ENCODE measurements at places on chromosomes 6 and 20. TPM values are rescaled to one million over a fixed set of nuclear protein-coding genes. Genes with fewer than 3 reads are reported as not detected.
A peak's percentile ranks its signal among the peaks of the same experiment; 100 is the strongest.

DNA sequence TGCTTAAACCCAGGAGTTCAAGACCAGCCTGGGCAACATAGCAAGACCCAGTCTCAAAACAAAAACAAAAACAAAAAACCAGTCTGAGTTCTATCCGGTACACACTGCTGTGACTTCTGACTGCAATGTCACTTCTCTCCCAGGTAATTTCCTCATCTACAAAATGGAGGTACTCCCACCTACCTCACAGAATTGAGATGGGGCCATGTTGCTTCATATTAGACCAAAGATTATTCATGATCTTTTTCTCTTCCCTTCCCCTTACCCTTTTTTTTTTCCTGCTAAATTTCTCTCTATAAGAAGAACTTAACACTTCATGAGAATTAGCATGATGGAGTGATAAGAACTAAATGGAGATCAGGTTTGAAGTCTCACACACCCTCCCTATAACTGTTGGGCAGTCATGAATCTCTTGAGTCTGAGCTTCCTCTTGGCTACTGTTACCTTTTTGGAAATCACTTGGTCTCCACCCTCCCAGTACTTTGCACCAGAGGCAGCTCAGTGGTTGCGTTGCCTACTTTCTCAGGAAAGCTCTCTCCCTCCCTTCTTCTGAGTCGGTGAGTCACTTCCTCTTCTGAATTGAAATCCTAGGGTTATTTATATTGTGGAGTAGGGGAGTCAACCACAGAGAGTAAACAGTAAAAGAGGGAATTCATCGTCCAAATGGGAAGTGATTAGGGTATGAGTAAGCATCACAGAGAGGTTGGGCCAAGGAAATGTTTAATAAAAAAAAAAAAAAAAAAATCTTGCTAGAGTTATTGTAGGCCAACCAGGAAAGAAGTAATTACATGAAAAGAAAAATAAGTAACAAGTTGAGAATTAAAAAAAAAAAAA is 59.9 kb upstream of the MAP7 start:
- peak overlapping the region; percentile 63 for H3K27ac ChIP-seq
- no peak overlapping the region for H3K4me3 ChIP-seq
- no peaks in the 10 kb centered on the region for H3K36me3 ChIP-seq
- DNase-seq, result no peak
- H3K27me3 ChIP-seq, result no peaks in the 10 kb centered on the region

- no peaks in the 10 kb centered on the region for H3K27me3 ChIP-seq
- no peak for DNase-seq
- peaks cover 11% of the 10 kb centered on the region for H3K4me1 ChIP-seq
Observed at GRCh38 chr6:21931641-21932335, 338.2 kb downstream of the SOX4 start.

DNA sequence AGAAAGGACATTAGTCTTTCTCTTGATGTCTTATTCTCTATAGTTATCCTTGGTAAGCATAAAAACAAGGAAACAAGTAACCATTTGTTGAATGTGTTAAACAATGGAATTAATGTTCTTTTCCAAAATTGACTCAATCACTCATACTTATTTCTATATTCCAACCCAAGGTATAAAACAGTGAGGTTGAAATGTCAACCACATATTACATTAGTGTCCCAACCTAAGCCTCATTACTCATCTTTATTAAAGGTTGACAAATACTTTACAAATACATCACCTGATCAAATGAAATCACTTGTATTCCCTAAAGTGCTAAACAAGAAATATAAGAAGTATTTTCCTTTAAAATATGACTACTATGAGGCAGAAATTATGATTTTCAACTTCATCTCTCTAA is 100.5 kb downstream of the ASCC3 start:
- H3K4me3 ChIP-seq, result no peak overlapping the region
- H3K36me3 ChIP-seq, result no peaks in the 10 kb centered on the region

HLA-DOB gene
- not detected for total RNA-seq

IPCEF1 gene
- total RNA-seq, result 84.7 TPM

PMEPA1 gene
- total RNA-seq, result 12.6 TPM

LRFN2 gene
- not detected for total RNA-seq

ZBTB12 gene
- total RNA-seq, result 1.9 TPM

F13A1 gene
- total RNA-seq, result 66.0 TPM
